RKO (cell line): ENCODE measurements at places on chromosomes 4 and X.

GRCh38 chr4:126265888-126266287 is 951.1 kb downstream of the FAT4 start:
- DNase-seq = peak; percentile 2

GRCh38 chr4:68734095-68734494 is 63.6 kb upstream of the UGT2B15 start:
- no peak for DNase-seq

DNA sequence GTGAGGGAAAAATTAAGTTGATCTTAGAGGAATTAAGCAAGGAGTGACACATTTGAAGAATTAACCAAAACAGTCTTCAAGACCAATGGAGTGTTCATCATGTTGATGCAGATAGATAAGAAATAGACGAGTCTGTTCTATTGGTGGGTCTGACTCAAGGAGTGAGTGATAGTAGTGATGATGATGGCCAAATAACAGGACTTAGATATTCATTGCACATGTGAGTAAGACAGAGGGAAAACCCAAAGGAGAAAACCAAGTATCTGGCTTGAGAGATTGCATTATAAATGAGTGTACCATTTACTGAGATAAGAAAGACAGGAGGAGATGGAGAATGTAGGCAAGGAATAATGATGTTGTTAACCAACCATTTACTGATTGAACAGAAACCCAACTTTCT is 321.3 kb downstream of the ADGRL3 start:
- DNase-seq = no peak

- no peak for DNase-seq
Measured at GRCh38 chr4:52585379-52585778, 73.7 kb downstream of the USP46 start.

DNA sequence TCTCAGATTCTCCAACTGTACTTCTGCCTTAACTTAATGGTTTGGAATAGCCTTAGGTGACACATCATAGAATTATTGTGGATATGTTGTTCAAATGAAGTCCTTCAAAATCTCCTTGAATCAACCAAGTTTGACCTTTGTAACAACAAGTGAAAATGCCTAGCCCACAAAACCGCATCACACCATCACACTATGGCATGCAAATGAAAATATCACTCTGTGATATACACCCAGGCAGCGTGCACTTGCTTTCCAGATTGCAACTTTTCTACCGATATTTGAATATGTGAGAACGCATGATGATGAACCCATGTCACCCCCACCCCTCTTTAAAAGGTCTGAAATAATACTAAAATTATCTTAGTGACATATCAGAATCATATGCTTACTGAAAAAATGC is 656.7 kb downstream of the GABRG1 start:
- no peak for DNase-seq
